ENCODE measurements at places on chromosomes 2 and 18.
A peak's percentile ranks its signal among the peaks of the same experiment; 100 is the strongest.

DNA sequence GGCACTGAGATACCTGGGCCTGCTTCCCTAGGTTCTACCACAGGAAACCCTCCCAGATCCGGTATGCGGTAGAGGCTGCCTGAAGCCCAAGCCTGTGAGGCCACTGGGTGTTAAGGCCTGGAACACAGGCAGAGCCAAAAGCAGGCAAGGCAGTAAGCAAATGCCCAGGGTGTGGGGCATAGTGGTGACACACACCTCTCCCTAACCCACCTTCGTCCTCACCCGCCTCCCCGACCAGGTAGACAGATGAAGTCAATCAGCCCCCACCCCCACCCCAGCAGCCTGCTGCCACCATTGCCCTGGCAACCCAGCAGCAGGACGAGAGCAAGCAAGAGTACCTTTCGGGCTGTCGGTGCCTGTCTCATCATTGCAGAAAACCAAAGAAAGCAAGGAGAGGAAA lies 6.1 kb downstream of the DCTN1 start:
- DNase-seq: no peak

GRCh38 chr2:237720444-237720843 lies 78.1 kb upstream of the RBM44 start:
- no peak for DNase-seq

- no peak for DNase-seq
Measured at GRCh38 chr2:159573846-159574606, 42.3 kb downstream of the BAZ2B start.

GRCh38 chr2:85601771-85602475 lies 575 bp downstream of the TMEM150A start:
- no peak for DNase-seq

- DNase-seq: no peak
Measured at GRCh38 chr2:241932899-241933178, 63.3 kb downstream of the RTP5 start.

GRCh38 chr2:26807788-26808460 lies 22.1 kb downstream of the CENPA start:
- DNase-seq: no peak

DNA sequence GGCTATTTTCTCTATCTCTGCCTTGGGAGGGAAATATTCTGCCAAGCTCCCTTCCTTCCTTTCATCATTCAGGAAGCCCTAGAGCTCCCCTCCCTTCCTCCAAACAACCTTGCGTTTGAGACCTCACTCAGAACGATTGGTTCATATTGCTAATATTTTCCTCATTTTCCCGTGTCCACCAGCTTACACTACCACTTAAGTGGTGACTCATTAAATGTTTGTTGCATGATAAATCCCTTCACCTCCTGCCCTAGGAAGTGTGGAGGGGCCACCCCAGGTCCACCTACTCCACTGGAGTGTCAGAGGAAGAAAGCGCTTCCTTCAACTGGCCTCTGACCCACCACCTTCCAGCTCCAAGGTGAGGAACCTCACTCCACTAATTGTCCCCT lies 2.3 kb upstream of the LPIN2 start:
- DNase-seq: no peak

GRCh38 chr2:64938607-64939285 lies 50.5 kb upstream of the SLC1A4 start:
- no peak for DNase-seq

DNA sequence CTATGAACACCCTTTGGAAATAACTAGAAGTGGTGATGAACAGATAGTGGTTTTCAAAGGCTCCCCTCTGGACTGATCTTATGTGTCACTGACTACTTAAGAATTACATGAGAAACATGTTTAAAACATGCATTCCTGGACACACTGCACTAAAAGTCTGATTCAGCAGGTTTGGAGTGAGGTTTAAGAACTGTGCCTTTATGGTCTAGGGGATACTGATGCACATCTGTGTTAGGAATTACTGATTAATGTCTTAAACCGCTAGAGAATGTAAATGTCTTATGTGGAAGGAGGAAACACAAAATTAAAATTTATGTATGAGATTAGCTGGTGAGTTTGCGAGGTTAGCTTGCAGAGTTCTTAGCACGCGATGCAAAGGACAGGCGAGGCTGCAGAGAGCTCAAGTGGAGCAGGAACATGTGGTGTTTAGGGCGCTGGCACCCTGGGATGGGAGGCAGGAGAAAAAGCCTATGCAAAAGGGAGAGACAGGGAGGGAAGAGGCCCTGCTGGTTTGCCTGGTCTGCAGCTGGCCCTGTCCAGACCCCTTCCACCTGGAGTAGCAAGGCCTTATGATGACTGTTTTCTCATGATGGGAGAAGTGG lies 11.7 kb downstream of the SH3YL1 start:
- DNase-seq: no peak

DNA sequence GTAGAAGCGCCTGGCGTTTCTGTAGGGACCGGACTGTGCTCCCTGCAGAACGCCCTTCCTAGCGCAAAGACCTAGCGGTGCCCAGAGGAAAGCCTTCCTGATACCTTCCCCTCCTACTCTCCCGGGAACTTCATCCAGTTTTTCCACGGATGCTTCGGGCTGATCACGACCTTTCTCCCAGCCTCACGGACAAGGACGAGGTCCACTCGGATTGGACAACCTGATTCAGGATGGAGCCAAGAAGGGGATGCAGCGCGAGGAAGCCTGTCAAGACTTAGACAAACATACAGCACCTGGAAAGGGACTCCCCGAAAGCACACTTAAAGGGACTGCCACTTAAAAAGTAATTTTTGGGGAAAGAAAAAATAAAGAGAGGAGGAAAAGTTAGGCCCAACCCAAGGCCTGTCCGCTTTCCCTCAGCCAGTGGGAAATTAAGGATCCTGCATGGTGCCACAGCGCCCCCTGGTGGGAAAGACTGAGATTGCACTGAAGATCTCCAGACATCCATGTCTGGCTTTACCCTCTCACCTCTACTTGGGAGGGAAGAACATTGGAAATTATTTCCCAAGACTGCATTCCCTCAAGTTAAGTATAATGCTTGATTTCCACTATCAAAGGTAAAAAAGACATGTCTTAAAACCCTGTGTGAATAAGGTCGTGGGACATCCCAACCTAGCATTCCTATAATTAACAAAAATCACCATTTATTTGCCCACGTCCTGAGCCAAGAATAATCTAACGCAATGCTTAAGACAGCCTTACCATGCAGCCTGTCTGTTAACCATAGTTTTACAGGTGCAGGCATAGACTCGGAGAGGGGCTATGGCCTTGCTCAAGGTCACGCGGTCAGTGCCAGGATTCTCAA lies 13.4 kb upstream of the COPS8 start:
- DNase-seq: no peak

DNA sequence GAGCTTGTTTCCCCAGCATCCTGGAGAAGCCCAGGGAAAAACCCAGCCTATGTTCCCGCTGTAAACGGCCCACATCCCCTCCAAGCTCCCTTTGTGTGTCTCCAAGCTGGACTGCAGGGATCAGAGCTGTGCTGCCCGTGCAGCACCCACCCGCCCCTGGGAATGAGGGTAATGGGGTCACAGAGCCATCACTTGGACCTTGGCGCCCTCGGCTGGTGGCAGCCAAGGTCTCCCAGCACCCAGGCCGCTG lies 670 bp upstream of the INPP5D start:
- DNase-seq: no peak

- DNase-seq: no peak
Measured at GRCh38 chr2:230267556-230267955, 42.0 kb downstream of the SP140 start.

DNA sequence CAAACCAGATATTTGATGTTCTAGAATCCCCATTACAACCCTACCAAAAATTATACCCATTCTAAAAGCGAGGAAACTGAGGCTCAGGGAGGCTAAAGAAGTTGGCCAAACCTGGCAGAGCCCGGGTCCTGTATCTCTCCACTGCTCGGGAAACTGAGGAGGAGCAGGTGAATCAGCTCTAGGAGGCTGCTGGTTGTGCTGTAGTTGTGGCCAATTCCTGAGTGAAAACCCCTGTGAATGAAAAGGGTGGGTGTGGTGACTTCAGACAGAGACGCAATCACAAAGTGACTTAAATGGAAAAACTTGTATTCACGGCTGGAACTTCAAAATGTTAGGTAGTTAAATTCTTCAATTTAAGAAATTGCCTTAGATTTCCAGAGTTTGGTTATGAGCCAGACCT lies 105.7 kb upstream of the SEC11C start:
- DNase-seq: no peak

GRCh38 chr18:48771641-48772375 lies 179.0 kb downstream of the SMAD7 start:
- DNase-seq: no peak

GRCh38 chr2:12722447-12723316 lies 5.9 kb downstream of the TRIB2 start:
- no peak for DNase-seq

DNA sequence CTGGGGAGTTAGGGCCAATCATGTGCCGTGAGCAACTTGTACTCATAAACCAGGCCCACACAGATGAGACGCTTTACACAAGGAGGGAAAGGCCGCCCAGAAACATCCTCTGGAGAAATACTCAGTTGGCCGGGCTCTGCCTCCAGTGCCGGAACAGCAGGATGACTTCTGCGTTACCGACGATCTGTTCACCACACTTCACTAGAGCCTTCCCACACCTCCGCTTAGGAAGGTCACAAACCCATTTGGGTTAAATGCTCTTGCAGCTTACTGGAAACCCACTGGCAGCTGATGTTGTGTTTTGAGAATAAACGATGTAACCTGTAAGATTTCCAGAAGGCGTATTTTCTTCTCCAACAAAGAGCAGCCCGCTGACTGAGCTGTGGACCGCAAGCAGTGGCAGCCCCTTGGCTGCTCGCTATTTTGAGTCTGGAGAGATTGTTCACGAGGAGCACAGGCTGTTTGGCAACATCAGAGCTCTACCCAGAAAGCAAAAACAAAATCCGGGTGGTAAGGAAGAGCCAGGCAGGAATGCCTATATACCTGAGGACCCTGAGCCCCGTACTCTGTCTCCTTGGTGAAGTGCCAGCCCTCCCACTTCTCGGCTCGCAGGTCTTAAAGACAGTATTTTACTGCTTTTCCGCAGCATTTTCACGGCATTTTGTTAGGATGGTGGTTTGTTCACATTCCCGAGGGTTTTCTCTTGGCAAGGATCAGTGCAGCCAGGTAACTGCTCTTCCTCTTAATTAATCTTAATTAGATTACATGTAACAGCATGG lies 44.0 kb downstream of the COLEC12 start:
- no peak for DNase-seq

DNA sequence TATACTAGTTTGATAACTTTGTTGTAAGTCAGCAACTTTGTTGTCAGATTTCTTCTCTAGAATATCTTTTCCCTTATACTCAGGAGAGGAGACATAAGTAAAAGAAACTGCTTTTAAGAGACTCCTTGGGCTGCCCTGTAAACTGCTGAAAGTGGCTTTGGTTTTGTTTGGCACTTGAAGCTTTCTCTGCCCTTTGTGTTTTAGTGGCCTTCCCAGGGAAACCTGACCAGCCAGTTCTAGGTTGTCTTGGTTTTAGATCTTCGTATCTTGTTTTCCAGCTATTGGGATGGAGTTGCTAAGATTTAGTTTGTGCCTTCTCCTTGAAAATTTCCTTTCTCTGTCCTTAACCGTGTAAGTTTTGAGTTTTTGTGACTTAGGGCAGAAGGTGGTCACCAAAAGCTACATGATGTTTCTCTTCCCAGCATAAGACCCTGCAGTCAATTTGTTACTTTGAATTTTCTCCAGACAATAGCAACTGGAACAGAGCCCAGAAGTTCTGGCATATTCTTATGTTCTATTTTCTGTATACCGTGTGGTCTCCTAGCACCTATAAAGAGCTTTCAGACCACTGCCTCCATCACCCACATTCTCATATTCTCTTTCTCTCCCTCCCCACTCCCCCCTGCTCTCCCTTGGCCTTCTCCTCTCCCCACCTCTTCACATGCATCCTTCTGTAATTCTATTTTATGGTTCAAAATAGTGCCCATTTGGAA lies 81.1 kb downstream of the BOLA3 start:
- no peak for DNase-seq

DNA sequence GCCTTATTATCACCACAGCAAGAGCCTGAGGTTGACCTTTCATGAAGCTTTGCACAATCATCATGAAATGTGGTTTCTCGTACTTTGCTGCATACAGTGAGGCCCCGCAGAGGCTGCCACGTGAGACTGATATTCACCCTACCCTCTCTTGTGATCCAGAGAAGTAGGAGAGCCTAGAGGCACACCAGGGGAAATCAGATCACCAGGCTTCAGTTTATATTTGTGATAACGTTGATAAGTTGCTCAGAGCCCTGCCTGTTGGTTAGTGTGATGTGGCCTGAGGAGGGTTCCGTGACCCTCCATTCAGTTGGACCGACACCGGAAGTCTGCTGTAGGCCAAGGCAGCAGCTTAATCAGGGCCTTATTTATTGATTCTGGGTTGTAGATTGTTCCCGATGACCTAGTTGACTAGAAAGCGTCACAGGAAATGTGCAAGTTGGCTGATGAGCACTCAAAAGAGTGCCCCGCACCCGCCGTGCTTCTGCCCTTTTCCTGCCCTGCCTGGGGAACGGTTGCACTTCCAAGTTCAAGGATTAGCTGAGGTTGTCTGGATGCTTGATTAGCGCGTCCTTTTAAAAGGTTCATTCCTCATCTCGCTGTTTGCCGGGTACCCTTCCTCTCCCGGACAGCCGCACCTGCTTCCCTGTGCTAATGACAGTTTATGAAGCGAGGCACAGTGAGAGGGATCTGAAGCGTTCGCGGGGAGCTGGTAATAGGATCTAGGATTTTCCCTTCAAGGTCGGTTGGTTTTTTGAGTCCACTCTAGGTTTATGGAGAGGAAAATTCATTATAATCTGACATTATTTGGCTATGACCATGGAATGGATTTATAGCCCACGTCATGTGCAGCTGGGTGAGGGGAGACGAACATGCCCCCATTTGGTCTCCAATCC lies 146.4 kb downstream of the SH3RF3 start:
- no peak for DNase-seq

- no peak for DNase-seq
Measured at GRCh38 chr2:4094743-4095142, 391.4 kb downstream of the DCDC2C start.

DNA sequence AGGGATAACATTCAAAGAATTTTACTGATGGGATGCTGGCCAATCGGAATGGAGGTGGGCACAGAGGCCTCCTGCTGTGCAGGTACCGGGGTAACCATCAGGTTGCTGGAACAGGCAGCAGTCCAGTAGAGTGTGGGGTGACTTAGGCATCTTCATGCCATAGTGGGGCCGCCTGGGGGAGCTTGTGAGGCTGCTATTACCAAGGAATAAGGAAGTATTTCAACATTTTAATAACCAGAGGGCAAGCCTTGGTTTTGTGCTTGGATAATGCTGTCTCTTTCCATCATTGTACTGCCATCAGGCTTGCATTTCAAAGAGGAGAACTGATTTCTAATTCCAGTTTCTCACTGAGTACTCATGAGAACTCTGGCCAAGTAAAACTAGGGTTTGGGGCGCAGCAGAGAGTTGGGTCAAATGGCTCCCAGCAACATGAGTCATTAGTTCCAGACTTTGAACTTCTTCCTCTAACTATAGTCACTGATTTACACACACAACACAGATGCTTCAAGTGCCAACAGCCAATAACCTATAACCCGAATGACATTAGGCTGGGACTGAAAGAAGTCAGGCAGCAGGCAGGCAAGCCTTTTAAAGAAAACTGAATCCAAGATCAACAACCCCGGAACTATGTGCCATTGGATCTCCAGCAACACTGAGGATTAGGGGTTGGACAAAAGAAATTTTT lies 56.1 kb upstream of the FHL2 start:
- DNase-seq: peak; percentile 58

Data from GOT3 (cell line).